T-helper 9 cell (primary cell): ENCODE measurements at places on chromosomes 7 and 10.

DNA sequence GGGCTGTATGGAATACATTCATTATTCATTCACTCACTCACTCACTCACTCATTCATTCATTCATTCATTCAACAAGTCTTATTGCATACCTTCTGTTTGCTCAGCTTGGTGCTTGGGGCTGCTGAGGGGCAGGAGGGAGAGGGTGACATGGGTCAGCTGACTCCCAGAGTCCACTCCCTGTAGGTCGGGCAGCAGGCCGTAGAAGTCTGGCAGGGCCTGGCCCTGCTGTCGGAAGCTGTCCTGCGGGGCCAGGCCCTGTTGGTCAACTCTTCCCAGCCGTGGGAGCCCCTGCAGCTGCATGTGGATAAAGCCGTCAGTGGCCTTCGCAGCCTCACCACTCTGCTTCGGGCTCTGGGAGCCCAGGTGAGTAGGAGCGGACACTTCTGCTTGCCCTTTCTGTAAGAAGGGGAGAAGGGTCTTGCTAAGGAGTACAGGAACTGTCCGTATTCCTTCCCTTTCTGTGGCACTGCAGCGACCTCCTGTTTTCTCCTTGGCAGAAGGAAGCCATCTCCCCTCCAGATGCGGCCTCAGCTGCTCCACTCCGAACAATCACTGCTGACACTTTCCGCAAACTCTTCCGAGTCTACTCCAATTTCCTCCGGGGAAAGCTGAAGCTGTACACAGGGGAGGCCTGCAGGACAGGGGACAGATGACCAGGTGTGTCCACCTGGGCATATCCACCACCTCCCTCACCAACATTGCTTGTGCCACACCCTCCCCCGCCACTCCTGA, 2.4 kb downstream of the EPO start:
- no peak for DNase-seq

DNA sequence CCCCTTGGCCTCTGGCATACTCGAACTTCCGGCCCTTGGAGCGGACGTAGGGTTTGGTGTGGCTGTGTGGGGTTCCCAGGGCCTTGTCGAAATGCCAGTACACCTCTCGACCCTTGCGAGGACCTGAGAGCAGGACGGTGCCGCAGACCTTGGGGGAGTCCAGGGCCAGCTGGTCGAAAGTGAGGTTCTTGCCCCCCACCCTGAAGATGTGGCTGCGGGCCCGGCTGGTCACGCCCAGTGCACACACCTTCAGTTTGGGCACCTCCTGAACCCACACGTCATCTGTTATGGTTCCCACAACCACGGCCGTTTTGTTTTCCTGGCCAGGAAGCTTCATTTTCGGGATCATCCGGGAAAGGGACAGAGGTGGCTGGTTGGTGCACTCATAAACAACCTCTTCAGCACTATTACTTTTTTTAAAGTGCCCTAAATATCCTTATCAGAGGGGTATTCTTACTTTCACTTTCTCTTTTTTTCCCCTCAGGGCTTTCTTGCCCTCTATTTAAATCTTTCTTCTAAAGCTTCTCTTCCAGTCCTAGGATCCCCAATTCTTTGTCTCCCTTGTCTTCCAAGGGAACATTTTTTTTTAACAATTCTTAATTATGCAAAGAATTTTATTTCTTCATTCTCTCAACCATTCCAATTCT, 44.9 kb upstream of the FAM3C start:
- no peak for DNase-seq

DNA sequence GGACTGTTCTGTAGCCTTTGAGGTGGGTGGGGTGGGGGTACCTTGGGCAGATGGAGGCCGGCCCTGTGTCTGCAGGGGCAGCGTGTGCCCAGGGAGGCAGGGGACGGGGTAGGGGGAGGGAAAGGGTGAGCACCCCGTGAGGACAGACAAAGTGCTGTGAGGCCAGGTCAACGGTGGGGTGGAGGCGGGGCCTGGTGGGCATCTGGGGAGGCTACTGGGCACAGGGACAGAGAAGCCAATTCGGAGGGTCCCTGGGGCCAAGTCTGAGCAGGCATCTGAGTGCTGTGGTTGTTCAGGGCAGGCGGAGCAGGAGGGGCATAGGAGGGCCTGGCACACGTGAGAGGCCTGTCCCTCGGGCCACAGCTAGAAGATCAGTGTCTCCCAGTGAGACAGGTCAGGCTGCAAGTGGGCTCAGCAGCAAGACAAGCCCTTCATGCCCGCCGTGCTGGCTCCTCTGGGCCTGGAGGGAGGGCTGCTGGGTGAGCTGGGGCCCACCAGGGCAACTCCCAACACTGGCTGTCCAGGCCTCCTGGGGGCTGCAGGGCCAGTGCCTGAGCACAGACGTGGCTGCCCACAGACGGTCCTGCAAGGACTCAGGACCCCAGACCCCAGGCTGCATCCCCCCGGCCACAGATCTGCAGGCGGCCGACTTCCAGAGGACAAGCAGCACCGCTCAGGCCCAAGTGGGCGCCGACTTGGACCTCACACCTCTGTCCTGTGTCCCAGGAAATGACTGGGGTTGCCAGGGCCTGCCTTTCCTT, 26.4 kb upstream of the KNDC1 start:
- DNase-seq: no peak

DNA sequence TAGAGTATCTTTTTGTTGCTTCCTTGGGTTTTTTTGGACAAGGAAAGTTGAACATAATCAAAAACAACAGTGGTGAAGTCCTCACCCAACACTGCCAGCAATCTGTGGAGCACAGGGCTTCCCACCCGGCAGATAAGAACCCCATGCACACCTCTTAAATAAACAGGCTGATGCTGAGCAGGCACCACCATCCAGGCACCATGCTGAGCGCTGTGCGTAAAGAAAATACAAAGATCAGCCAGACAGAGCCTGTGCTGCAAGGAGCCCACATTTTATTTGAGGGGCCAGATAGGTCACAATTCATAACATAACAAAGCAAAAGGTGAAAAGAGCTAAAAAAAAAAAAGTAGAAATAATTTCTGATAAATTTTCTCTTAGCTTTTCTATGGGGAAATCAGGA, 231.2 kb downstream of the PTPRN2 start:
- DNase-seq: no peak

- no peak for DNase-seq
Observed at GRCh38 chr10:6136215-6137201, 47.7 kb downstream of the RBM17 start.

DNA sequence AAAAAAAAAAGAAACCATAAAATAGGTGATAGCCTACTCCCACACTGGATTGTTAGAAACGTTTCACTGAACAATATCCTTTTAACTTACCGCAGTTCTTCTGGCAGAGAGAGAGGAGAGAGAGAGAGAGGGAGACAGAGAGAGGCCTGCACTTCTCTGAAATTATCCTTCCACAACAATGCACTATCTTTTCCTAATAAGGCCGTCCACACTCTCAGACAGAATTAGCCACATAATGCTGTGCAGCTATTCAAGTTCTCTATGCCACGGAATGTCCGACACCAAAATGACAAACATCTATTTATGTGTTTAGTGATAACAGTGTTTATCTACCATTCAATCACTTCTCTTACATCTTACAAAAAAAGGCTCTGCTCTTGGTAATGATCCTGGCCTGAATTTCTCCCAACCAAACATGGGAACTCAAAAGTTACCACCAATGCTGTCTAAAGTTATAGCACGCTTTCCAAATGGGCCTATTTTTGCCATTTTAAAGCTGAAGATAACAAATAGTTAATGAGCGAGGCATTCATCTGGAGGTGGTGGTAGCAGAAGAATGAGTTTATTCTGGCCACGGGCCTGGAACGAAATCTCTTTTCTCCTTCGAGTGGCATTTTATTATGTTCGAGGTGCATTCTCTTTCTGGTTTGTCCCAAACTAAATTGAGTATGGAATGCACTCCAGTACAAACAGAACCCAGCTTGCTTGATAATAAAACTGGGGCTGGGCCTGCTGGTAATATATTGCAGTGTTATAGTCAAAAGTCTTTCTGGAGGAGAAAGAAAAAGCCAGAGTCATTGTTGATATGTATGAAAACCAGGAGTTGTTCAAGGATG, 160.2 kb upstream of the SVIL start:
- DNase-seq: no peak

- no peak for DNase-seq
Observed at GRCh38 chr7:2164646-2165045, 68.1 kb downstream of the MAD1L1 start.

GRCh38 chr7:54823776-54824175, 64.8 kb upstream of the SEC61G start:
- DNase-seq: no peak

DNA sequence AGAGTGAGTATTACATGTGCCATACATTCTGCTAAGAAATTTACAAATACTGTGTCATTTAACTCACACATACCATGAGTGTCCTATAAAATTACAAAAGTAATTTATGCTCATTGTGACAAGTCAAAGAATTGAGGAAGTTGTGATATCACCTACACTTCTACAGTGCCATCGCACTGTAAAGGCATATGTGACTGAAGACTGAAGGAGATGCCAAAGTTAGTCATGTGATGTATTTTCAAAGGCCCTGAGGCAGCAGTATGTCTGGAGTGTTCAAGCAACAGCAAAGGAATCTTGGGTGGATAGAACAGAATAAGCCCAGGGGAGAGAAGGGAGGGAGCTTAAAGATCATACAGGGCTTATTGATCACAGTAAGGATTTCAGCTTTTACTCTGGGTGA, 176.8 kb downstream of the WNT2 start:
- DNase-seq: no peak

DNA sequence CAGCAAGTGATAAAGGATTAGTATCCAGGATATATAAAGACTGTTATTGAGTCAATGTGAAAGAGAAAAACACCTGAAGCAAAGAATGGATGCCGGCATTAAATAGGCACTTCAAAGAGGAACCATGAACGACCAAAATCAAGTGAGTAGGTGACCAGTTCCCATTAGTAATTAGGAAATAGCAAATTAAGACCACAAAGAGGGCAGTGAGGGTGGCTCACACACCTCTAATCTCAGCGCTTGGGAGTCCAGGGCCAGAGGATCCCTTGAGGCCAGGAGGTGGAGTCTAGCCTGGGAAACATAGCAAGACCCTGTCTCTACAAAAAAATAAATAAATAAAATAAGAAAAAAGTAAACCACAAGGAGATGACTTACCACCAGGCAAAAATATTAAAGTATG, 1.5 kb upstream of the ANTXRL start:
- no peak for DNase-seq

- DNase-seq: peak; percentile 46
Observed at GRCh38 chr7:140229591-140230515, 53.1 kb upstream of the KDM7A start.

- no peak for DNase-seq
Observed at GRCh38 chr7:17535776-17536175, 237.3 kb downstream of the AHR start.

DNA sequence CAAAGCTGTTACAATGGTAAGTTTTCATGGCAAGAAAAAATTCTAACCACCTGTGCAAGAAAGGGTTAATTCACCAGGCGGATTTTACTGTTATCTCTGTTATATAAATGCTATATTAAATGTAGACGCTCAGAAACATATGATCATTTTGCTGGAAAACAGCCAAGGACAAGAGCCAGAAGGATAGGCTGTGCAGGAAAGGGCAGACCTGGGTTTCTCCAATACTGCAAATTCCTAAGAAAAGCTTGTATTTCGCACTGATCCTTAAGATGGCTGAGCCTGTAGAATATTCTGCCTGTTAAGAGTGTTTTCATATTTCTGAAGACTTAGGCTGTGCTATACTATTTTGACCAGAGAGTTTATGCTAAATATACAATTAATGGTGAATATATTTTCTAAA, 564.1 kb upstream of the KCND2 start:
- DNase-seq: no peak
